ENCODE measurements at places on chromosomes 12 and 14.

DNA sequence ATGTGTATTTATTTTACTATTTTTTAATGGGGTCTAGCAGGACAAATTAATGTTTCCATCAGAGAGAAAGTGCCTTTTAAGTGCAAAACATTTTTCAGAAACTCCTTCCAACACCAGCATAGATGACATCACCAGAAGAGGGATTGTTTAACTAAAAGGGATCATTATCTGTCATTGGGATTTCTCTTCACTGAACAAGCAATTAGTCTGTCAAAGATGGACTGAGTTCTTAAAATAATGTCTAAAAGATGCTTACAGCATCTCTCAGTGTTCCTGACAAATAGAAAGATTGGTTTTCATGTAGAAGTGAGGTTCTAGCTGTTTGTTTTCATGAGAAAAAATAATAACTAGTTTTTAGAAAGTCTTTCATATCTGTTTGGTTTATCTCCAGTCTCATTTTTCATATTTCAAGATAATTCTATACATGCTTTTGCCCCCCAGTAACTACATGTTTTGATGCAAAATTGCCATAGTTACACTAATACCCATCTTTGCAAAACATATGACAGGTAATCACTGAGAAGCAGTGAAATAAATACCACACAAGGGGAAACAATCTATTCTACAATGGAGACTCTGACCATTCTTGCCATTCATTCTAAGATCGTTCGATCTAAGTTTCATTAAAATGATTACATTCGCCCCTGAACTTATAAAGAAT, 850.3 kb downstream of the GALC start:
- DNase-seq, result no peak

GRCh38 chr12:116165036-116165425, 112.5 kb downstream of the MED13L start:
- DNase-seq, result no peak

- no peak for DNase-seq
These were observed 1.3 kb upstream of the GNPTAB start for GRCh38 chr12:101832030-101832429.

DNA sequence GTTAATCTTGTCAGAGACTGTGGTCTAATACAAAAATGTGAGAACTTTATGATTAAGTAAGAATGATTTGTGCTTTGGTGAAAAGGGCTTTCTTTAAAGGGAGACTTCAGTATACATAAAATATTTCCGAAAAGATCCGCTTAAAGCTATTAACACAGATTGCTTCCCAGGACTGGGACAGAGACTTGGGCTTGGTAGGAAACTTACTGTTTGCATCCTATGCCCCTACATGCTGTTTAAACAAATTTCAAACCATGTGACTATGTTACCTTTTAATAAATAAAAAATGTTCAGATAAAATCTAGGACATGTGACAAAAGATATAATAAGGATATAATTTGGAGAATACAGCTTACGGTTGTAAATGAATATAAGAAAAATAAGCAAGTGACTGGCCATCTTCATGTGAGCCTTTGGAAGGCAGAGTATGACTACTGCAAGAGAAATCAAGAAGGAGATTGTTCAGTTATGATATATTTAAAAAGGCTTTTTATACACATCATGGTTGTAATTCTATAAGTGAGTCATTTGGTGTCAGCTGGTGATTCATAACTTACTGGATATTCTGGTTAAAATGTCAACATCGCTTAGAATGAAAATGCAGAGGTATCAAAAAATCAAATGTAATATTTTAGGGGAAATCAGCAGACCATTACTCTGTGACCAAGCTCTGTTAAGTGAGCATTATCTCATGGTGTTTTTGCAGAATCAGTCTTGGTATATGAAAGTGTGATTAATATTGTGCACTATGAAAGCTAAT, 234.7 kb upstream of the E2F7 start:
- DNase-seq, result no peak

- no peak for DNase-seq
These were observed 6.6 kb downstream of the CHST11 start for GRCh38 chr12:104463368-104463767.

DNA sequence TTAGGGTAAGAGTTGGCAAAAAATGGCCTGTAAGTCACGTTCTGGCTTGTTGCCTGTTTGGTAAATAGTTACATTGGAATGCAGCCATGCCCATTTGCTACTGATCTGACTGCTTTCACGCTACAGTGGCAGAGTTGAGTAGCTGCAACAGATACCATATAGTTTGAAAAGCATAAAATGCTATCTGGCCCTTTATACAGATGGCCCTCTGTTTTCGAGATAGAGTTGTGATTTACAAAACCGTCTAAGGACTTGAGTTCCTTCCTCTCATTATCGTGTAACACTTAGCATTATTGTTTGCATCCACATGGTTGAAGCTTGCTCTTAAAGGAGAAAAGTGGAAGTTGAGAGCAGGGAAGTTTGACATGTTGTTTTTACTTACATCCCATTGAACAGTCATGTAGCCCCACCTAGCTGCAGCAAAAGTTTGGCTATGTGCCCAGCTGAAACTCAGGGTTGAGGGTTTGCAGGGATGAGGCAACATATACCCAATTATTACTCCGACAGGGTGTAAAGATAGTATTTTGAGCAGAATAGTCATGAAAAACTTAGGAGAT, 11.3 kb upstream of the SCFD1 start:
- no peak for DNase-seq

GRCh38 chr12:131787143-131787660, 41.0 kb upstream of the MMP17 start:
- no peak for DNase-seq

- no peak for DNase-seq
These were observed 34.9 kb upstream of the CTDSP2 start for GRCh38 chr12:57881475-57881874.

DNA sequence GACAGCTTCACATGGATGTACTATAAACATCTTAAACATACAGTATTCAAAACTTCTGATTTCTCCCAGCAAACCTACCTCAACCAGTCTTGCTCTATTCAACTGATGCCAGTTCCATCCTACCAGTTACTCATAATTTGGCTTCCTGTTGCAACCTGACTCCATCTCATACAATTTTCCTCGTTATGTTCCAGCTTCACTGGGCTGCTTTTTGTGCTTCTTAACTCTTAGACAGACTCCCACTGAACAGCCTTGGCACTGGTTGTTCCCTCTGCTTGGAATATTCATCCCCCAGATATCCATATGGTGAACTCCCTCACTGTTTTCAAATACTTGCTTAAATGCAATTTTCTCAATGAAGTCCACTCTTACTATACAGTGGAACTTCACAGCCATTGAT, 249.2 kb downstream of the AEBP2 start:
- DNase-seq, result no peak

- no peak for DNase-seq
These were observed 21.1 kb downstream of the C12orf71 start for GRCh38 chr12:27061317-27061716.

DNA sequence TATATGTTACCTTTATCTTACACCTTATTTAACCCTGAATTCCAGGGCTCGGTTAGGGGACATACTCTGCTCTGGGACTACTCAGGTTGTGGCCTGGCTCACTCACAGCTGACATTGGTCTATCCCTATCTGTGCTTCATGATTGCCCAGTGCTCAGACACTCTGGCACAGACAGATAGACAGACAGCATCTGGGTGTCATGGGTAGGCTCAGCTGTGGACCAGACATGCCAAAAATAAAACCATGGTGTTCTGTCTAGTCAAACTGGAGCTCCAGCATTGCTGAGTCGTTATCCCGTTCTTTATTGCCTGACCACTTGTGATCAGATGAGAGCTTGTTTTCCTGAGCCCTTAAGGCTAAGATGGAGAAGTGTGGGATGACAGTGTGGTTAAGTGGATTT, 29.0 kb downstream of the FBXW8 start:
- DNase-seq, result no peak

DNA sequence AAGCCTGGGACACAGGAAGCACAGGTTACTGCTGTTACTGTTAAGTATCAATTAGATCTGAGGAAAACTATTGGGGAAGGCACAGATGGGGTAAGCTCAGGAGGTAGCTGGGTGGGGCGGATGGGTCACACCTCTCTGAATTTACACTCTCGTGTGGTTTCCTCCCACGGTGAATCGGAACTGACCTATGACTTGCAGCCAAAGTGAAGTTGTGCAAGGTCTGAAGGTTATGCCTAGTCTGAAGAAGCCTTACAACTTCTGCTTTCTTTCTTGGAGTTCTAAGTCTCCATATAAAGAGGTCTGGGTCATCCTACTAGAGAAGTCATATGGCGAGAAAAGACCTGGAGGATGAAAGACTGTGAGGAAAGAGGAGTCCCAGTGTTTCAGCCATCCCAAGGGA, 25.6 kb upstream of the GPATCH2L start:
- no peak for DNase-seq

GRCh38 chr12:52615208-52615868, 3.0 kb downstream of the KRT73 start:
- DNase-seq, result no peak

DNA sequence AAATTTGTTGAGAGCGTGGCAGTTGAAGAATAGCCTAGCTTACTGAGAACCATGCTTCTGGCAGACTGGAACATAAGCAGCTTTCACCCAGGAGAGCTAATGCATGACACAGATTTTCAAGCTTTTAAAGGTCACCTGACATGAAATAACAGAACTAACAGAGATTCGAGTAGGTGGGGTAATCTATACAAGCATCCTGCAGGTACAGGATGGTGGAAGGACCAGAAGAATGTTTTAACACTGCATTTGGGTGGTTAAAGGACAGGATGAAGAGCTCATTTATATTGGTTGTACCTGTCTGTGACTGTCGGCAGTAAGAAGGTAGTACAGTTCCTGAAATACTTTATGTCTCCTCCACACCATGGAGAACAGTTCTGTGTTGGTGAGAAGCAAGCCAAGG, 8.9 kb downstream of the PELI2 start:
- DNase-seq, result no peak
